ENCODE measurements at places on chromosomes 13 and 19.

DNA sequence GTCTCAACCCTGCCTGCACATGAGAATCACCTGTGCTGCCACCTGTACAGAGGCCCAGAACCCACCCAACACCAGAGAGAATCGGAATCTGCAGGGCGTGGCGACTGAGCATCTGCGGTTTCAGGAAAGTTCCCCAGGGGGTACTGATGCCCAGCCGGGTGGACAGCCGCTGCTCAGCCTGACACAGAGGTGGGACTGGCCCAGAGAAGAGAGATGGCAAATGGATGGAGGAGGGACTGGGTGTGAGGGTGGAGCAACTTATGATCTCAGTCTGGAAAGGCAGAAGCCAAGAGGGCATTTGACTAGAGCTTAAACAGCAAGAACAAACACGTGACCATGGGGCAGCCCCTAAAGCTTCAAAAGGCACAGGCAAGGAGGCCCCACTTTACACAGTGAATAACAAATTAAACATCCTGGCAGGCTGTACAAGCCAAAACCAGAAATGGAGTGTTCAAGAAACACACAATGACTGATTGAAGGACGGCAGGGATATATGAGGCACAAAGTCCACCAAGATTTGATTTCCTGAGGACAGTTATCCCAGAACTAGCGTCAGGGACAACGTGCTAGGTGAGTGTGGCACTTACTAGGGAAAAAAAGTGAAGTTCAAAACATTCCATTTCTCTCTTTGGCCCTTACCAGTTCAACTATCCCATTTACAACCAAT, 3.1 kb downstream of the RANBP3 start:
- no peak for DNase-seq

GRCh38 chr13:101757446-101758039, 305.1 kb downstream of the ITGBL1 start:
- DNase-seq, result peak; percentile 58

DNA sequence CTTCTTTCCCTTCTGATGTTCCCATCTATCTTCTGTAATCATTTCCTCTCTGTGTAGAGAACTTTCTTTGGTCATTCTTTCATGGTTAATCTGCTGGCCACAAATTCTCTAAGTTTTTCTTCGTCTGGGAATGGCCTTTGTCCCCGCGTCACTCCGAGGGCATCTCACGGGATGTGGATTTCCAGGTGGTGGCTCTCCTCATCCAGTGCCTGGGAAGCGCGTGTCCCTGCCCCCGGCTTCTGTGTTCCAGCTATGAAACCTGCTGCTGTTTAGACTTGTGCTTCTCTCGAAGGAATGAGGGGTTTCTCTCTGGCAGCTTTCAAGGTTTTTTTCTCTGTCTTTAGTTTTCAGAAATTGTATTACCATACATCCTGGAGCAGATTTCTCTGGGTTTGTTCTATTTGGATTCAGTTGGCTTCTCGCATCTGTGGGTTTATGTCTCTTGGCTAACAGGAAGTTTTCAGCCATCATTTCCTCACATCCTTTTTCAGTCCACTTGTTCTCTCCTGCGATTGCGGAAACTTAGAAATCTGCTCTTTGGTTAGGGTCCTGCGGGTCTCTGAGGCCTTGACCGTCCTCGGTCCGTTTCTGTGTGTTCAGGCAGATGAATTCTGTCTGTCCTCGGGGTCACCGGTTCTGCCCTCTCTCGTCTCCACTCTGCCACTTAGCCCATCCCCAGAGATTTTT, 36.9 kb upstream of the DCUN1D2 start:
- no peak for DNase-seq

DNA sequence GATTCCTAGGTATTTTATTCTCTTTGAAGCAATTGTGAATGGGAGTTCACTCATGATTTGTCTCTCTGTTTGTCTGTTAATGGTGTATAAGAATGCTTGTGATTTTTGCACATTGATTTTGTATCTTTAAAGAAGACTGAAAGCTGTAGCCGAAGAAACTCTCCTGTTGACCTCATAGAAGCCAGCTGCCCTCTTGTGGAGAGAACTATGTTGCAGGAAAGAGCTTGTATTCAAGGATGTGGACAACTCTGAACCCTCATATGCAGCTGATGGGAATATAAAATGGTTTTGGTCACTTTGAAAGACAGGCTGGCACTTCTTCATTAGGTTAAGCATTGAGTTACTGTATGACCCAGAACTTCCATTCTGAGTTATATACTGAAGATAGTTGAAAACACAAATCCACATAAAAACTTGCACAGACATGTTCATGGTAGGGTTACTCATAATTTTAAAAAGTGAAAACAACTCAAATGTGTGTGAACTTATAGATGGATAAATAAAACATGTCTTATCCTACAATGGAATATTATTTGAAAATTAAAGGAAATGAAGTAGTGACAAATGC, 65.8 kb upstream of the SLITRK6 start:
- peak; percentile 30 for DNase-seq

DNA sequence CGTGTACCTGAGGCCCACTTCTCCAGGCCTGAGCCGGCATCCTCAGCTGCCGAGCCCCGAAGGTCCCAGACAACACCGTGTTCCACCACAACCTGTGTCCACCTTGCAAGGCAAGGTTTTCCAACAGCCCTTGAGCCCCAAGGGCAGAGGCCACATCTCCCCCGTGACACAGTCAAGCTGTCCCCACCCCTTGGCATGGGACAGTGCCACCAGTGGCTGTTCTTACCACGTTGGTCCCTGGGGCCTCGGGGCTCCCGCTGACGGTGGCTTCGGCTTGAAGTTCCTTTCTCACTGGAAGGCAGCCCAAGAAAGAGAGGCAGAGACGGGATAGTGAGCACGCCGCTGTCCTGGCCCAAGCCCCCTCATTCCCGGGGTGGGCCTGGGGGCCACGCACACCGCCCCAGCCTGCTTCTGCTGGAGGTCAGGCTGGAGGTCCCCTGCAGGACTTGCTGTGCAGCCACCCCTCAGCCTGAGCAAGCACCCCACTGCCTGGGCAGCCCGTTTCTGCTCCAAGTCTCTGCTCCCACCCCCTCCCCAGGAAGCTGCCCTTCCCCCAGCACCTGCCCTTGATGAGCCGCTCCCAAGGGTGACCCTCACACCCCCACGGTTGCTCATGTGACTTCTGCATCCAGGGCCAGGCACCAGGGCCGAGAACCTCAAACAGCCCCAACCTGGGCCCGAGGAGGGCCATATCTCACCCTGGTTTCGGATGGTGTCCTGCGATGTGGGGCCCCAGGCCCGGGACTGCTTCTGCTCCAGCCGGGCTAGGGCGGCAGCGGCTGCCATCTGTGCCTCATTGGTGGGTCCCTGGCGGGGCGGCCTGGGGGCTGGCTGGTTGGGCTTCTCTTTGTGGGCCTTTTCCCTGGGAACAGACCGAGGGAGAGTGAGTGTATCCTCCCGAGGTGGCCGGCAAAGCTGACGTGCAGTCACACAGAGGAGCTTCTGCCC, 4.1 kb downstream of the UBXN6 start:
- no peak for DNase-seq

DNA sequence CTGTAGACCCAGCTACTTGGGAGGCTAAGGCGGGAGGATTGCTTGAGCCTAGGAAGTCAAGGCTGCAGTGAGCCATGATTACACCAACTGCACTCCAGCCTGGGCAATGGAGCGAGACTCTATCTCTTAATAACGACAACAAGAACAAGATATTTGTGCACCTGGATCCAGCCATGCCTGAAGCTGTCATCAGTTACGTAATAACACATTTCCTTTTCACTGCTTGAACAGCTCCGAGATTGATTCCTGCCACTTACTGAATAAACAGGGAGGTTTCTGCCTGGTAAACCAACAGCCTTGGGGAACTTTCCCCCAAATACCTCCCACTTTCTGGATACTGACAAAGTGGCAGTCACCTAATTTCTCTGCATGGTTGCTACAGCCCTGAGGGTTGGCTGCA, 5.4 kb downstream of the KANK2 start:
- DNase-seq, result no peak

DNA sequence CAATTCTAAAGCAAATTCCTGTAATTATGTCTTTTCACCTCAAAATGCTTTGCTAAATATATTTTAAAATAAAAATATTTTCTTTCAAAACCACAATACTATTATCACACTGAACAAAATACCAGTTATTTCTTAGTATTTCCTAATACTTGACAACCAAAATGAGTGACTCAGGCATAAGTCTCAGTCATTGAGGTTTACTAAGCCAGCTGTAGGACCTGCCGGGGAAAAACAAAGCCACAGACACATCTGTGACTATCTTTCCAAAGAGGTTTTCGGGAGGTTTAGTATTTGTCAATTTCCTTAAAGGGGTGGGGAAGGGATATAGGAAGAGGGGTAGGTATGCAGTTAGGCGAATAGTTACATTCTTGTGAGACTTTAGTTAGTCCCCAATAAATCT, 3.2 kb upstream of the ZNF235 start:
- peak; percentile 49 for DNase-seq

GRCh38 chr19:6494438-6495036, 7.6 kb downstream of the TUBB4A start:
- no peak for DNase-seq

- peak; percentile 77 for DNase-seq
Observed at GRCh38 chr13:23384111-23384510, 49.4 kb downstream of the SACS start.

- DNase-seq, result peak; percentile 45
Observed at GRCh38 chr19:46529622-46530451, 34.2 kb upstream of the PNMA8B start.

DNA sequence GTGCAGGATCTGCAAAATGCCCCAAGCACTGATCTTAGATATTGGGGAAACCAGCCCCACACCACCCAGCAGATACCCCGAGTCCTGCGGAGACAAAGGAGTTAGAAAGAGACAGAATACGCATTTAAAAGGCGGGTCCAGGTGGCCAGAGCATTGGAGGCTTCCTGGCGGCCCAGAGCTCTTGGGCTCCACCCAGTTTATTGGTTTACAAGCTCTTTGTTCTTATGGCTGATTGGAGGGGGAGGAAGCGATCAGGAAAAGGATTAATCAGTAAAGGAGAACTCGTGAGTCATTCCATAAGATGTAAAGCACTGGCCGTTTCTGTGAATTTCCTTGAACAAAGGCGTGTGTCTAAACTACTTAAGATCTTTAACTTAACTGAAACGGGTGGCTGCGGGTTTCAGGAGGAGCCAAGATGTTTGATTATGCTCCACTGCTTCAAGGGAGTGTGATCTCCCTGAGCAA, 926 bp downstream of the ZNF587 start:
- DNase-seq, result peak; percentile 71
